ENCODE measurements at places on chromosomes 16 and 17. TPM values are rescaled to one million over a fixed set of nuclear protein-coding genes. Genes with fewer than 3 reads are reported as not detected.
A peak's percentile ranks its signal among the peaks of the same experiment; 100 is the strongest.

The ZDHHC1 gene
- polyA plus RNA-seq: 6.1 TPM

The TBC1D3G gene
- not detected for polyA plus RNA-seq

The C16orf46 gene
- polyA plus RNA-seq: 0.27 TPM

The ATXN1L gene
- 8.0 TPM for polyA plus RNA-seq

The ITGAD gene
- not detected for polyA plus RNA-seq

The TPSG1 gene
- not detected for polyA plus RNA-seq

The FOXN1 gene
- polyA plus RNA-seq: not detected

The CCL22 gene
- polyA plus RNA-seq: not detected

The PAFAH1B1 gene
- 52.7 TPM for polyA plus RNA-seq

GRCh38 chr16:22977294-22977697 lies 163.3 kb downstream of the HS3ST2 start:
- no peaks in the 10 kb centered on the region for H3K4me1 ChIP-seq
- H3K27ac ChIP-seq: no peak overlapping the region
- H3K36me3 ChIP-seq: no peaks in the 10 kb centered on the region
- H3K27me3 ChIP-seq: no peaks in the 10 kb centered on the region
- no peak overlapping the region for H3K4me3 ChIP-seq
- no peak for DNase-seq

- no peak overlapping the region for H3K27ac ChIP-seq
- no peak overlapping the region for H3K4me3 ChIP-seq
- no peak for DNase-seq
- H3K4me1 ChIP-seq: no peaks in the 10 kb centered on the region
Observed at GRCh38 chr16:68324780-68325357, 14.1 kb downstream of the PRMT7 start.

- no peaks in the 10 kb centered on the region for H3K27me3 ChIP-seq
- DNase-seq: peak; percentile 29
- H3K36me3 ChIP-seq: no peaks in the 10 kb centered on the region
- H3K4me1 ChIP-seq: no peaks in the 10 kb centered on the region
Observed at GRCh38 chr16:52283018-52283417, 263.9 kb downstream of the TOX3 start.

GRCh38 chr17:9419932-9420453 lies 155.6 kb downstream of the STX8 start:
- peak; percentile 26 for DNase-seq
- no peak overlapping the region for H3K27ac ChIP-seq
- H3K4me1 ChIP-seq: no peaks in the 10 kb centered on the region
- H3K27me3 ChIP-seq: no peaks in the 10 kb centered on the region
- H3K36me3 ChIP-seq: no peaks in the 10 kb centered on the region

DNA sequence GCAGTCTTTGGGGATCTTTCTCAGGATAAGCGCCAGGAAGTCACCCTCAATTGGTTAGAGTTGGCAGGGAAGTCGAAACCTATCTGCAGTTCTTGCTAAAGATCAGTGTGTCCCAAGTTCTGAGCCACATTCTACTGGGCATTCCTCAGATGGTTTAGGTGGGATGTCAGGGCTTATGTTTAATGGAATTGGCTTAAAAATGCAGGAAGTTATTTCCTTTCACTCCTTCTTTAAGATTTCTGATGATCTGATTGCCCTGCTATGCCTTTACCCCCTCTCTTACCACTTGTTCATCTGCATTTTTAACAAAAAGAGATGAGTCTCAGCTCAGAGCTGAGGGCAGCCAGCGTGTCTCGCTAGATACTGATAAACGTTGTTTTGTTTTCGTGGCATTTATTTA lies 30.8 kb downstream of the FOXL1 start:
- H3K27me3 ChIP-seq: no peaks in the 10 kb centered on the region
- DNase-seq: peak; percentile 94
- no peak overlapping the region for H3K4me3 ChIP-seq
- H3K36me3 ChIP-seq: no peaks in the 10 kb centered on the region
- H3K4me1 ChIP-seq: peaks cover 28% of the 10 kb centered on the region

DNA sequence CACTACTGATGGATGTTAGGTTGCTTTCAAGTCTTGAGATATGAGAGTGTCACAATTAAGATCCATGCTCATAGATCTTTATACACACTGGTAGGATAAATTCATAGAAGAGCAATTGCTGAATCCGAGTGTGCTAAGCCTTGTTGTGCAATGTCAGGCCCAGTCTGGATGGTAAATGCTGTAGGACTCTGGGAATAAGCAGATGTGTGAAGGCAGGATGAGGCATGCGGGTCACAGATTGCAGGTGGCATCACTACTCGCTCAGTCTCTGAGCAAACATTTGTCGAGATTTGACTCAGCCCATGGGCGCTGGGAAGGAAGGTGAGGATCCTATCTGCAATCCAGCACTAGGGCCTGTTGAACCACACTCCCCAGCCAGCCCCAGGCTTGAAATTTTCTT lies 40.7 kb downstream of the TMEM186 start:
- no peak overlapping the region for H3K27ac ChIP-seq
- DNase-seq: no peak
- H3K36me3 ChIP-seq: no peaks in the 10 kb centered on the region
- no peaks in the 10 kb centered on the region for H3K27me3 ChIP-seq
- no peak overlapping the region for H3K4me3 ChIP-seq

- no peaks in the 10 kb centered on the region for H3K27me3 ChIP-seq
- H3K27ac ChIP-seq: peak overlapping the region; percentile 26
- H3K4me3 ChIP-seq: no peak overlapping the region
Observed at GRCh38 chr16:75415169-75415905, 18.0 kb downstream of the CFDP1 start.

- H3K27ac ChIP-seq: no peak overlapping the region
- H3K4me3 ChIP-seq: no peak overlapping the region
- DNase-seq: no peak
- no peaks in the 10 kb centered on the region for H3K27me3 ChIP-seq
- 0 out of 2 replicates have a peak, but pooled peaks cover 7% of the 10 kb centered on the region for H3K4me1 ChIP-seq
Observed at GRCh38 chr17:8212312-8213180, 2.2 kb upstream of the AURKB start.

GRCh38 chr16:16015849-16016248 lies 66.4 kb downstream of the ABCC1 start:
- H3K36me3 ChIP-seq: peaks cover 74% of the 10 kb centered on the region
- peak overlapping the region; percentile 54 for H3K27ac ChIP-seq

- H3K4me1 ChIP-seq: peaks cover 5% of the 10 kb centered on the region
- H3K36me3 ChIP-seq: peaks cover 9% of the 10 kb centered on the region
- H3K4me3 ChIP-seq: peak overlapping the region; percentile 8
Observed at GRCh38 chr16:180681-181564, 664 bp downstream of the HBQ1 start.

DNA sequence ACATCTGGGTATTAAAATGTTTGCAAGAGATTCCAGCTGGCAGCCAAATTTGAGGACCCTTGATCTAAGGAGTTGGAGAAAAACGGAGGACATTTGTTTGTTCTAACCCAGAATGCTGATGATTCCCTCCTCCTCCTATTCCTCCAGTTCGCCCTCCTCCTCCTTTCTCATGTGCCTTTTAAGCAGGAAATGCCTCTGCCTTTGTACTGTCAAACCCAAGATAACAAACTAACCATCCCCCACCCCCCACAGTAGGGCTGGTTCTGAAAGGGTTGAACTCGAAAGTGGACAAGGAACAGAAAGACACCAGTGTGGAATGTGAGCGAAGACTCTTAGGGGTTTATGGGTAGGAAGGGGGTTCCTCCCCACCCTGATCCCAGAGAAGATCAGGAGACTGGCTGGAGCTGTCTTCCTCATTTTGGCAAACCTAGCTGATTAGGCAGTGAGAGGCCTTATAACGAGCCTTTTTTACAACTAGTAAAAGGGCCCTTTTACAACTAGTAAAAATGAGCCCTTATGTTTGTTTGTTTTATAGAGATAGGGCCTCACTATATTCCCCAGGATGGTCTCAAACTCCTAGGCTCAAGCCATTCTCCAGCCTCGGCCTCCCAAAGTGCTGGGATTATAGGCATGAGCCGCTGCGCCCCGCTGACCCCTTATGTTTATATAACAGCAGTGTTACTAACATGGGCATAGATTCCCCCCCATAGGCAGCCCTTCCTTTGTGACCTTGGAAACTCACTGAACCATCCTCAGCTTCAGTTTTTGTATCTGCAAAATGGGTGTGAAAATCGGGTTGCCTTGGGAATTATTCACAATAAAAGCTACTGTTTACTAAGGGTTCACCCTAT lies 975 bp downstream of the CHD9 start:
- peaks cover 20% of the 10 kb centered on the region for H3K4me1 ChIP-seq
- H3K27ac ChIP-seq: peak overlapping the region; percentile 91
- no peaks in the 10 kb centered on the region for H3K36me3 ChIP-seq
- peak; percentile 72 for DNase-seq
- H3K27me3 ChIP-seq: no peaks in the 10 kb centered on the region

DNA sequence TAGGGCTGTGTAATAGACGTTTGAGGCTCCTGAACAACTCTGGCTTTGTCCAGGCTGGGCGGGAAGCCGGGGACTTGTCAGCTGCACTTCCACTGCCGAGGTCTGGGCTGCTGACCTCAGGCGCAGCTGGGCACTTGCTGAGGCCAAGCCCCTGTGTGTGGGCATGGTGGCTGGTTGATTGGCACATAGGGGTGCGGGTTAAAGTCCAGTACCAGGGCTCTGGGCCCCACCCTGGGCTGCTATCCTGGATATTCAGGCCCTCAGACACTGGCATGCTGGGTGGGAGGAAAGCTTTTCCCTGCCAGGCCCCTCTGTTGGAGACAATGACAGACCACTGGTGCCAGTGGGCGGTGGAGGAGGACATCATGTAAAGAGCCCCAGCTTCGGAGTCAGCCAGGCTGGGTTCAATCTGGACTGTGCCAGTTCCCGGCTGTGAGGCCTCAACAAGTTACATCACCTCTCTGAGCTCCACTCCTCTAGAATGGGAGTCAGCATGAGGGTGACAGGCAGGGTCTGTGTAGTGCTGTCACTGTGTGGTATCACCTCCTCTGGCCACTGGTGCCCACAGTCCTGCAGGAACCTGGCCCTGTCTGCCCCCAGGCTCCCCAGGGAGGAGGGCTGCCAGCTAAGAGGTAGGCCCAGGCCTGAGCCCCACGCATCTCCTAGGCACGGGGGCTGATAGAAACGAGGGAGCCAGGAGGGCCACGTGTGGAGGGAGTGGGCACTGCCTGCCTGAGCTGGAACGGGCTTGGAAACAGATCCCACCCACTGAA lies 42.5 kb downstream of the PSME3IP1 start:
- no peak overlapping the region for H3K27ac ChIP-seq
- H3K27me3 ChIP-seq: no peaks in the 10 kb centered on the region
- DNase-seq: no peak
- no peak overlapping the region for H3K4me3 ChIP-seq

DNA sequence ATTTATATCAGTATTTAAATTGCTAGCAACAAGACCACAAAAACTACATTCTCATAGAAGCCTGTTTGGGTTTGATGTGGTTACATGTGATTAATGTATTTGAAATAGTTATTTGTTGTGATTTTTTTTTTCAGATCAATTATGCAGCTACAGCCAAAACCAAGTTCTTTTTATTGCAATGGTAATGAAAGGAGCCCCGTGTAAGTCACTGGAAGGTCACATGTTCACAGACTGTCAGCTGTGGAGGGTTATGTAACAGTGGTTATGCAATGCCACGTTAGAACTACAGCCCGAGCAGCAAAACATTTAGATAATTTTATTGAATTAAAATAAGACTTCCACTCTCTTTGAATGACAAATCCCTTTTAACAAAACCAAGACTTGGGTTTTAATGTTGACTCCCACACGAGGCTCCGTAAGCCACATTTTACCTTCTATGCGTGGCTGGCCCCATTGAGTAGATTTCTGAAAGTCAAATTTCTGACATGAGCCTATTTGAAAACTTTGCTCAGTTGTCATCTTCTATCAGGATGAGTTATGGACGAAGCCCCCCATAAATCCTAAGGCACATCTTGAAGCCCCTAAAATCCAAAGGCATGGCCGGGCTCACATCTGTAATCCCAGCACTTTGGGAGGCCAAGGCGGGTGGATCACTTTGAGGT lies 41.8 kb upstream of the SEC14L1 start:
- peaks cover 8% of the 10 kb centered on the region for H3K4me1 ChIP-seq
- DNase-seq: peak; percentile 85
- H3K4me3 ChIP-seq: no peak overlapping the region
- no peak overlapping the region for H3K27ac ChIP-seq
- peaks cover 10% of the 10 kb centered on the region for H3K36me3 ChIP-seq

- H3K27ac ChIP-seq: peak overlapping the region; percentile 100
- H3K36me3 ChIP-seq: peaks cover 57% of the 10 kb centered on the region
- H3K4me3 ChIP-seq: peak overlapping the region; percentile 24
- peak; percentile 55 for DNase-seq
- peaks cover 40% of the 10 kb centered on the region for H3K4me1 ChIP-seq
Observed at GRCh38 chr17:61408151-61409041, 8.8 kb downstream of the TBX2 start.

DNA sequence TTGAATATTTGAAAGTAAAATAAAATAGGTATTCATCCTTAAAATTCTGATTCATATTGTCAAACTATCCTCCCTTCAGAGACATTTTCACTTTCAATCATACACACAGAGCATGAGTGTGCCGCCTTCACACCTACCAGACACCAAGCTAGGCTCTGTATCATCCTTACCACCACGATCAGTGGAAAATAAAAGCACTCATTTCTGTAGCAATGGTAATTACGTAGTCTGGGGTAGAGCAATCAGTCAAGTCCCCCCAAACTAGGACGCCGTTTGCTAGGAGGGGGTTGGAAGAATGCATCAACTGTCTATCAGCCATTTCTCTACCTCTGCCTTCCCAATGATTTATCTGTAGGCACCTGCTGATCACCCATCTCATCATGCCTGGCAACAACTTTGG lies 84.6 kb upstream of the GRIN2A start:
- no peaks in the 10 kb centered on the region for H3K4me1 ChIP-seq
- DNase-seq: no peak
- H3K4me3 ChIP-seq: no peak overlapping the region
- no peaks in the 10 kb centered on the region for H3K36me3 ChIP-seq
- no peak overlapping the region for H3K27ac ChIP-seq

GRCh38 chr16:78796221-78796866 lies 696.9 kb downstream of the WWOX start:
- no peak overlapping the region for H3K27ac ChIP-seq
- H3K27me3 ChIP-seq: no peaks in the 10 kb centered on the region
- DNase-seq: no peak
- no peak overlapping the region for H3K4me3 ChIP-seq
- no peaks in the 10 kb centered on the region for H3K36me3 ChIP-seq
- H3K4me1 ChIP-seq: no peaks in the 10 kb centered on the region

GRCh38 chr17:51298508-51299371 lies 38.4 kb downstream of the UTP18 start:
- no peak overlapping the region for H3K4me3 ChIP-seq
- DNase-seq: peak; percentile 54
- H3K27ac ChIP-seq: no peak overlapping the region
- no peaks in the 10 kb centered on the region for H3K4me1 ChIP-seq
- no peaks in the 10 kb centered on the region for H3K27me3 ChIP-seq
- peaks cover 3% of the 10 kb centered on the region for H3K36me3 ChIP-seq

DNA sequence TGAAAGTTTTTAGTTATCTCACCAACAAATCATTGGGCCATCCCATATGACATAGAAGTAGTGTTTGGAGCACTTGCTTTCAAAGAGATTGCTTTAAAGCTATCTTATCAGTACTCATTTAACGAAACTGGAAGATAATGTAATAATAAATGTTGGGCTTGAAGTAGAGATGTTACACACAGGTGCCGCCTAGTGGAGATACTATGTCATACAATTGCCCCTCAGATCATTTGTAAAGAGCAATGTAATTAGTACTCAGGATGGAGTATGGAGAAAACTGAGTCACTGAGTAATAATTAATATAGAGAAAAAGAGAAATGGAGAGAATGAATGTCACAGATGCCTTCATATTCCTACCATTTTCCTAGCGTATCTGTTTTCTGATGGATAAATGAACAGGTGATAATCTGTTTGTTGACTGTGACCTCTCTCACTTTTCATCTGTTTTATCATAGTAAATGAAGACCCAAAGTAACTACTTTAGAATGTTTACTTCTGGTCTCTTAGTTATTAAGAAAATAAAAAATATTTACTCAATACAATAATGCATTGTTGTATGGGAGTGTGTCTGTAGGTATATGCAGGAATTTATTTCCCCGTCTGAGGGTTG lies 80.4 kb downstream of the EFCAB5 start:
- H3K27ac ChIP-seq: no peak overlapping the region
- peak; percentile 61 for DNase-seq
- no peaks in the 10 kb centered on the region for H3K4me1 ChIP-seq
- H3K4me3 ChIP-seq: no peak overlapping the region
- peaks cover 6% of the 10 kb centered on the region for H3K27me3 ChIP-seq
